ENCODE measurements at places on chromosomes 1 and 21. TPM values are rescaled to one million over a fixed set of nuclear protein-coding genes. Genes with fewer than 3 reads are reported as not detected.

GRCh38 chr1:50659107-50659662, 235.9 kb upstream of the DMRTA2 start:
- H3K27ac ChIP-seq = no peak overlapping the region
- no peaks in the 10 kb centered on the region for H3K36me3 ChIP-seq
- DNase-seq = no peak
- no peaks in the 10 kb centered on the region for H3K27me3 ChIP-seq
- H3K4me3 ChIP-seq = no peak overlapping the region

DNA sequence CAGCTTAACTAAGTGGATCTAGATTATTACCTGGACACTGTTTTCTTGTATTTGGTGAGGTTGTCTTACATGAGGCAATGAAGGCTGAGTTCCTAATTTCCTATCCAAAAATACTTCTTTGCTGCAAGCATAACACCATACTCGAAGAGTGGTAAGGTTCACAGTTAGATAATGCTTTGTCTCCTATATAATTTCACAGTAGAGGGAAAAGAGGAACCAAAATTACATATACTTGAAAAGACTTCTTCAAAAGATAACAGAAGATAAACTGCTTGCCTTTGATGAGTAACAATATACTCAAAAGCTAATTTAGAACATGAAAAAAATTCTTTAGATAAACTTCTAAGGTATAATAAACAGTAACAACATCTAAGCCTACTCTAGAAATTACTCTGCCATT, 20.4 kb downstream of the USP33 start:
- no peaks in the 10 kb centered on the region for H3K27me3 ChIP-seq
- no peak for DNase-seq
- H3K4me1 ChIP-seq = peaks cover 5% of the 10 kb centered on the region
- peaks cover 8% of the 10 kb centered on the region for H3K36me3 ChIP-seq

DNA sequence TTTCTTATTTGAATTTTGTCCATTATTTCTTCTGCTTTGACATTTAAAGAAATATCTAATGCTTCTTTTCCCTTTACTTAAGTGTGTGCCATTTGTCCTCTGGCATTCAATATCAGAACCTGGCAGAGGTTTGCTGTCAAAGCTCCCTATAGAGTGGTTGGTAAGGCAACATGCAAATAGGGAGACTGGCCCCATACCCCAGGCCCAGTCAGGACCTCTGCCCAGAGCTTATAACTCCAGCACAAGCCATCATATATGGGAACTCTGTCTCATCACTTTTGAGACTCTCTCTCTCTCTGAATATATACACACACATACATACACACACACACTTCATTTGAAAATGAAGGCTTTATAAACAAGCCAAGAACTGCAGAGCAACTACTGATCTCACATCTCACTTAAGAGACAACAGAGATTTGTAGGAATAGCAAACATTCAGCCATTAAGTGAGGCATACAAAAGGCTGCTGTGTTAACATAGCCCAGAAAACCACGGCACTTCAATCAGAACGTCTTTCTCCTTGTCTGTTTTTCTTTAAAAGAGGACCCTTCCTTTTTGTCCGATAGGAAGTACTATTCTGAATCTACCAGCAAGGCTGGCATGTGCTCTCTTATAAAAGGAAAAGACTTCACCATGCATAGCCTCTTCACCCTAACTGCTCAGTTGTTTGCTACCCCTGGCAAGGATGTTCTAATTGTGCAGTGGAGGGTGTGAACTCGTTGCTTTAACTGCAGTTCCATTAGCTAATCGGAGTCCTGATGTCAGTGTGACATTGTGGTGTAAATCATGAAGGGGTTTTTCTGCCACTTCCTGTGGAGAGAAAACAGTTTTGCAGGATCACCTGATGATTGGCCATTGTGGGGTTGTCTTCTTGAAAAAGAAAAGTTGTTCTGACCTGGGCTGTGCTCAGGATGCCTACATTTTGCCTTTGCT, 101.7 kb downstream of the NR5A2 start:
- no peaks in the 10 kb centered on the region for H3K4me1 ChIP-seq
- H3K27me3 ChIP-seq = peaks cover 21% of the 10 kb centered on the region
- no peaks in the 10 kb centered on the region for H3K36me3 ChIP-seq
- H3K4me3 ChIP-seq = no peak overlapping the region

GRCh38 chr1:188061881-188062280, 1233.1 kb downstream of the PLA2G4A start:
- DNase-seq = no peak
- no peak overlapping the region for H3K27ac ChIP-seq
- H3K27me3 ChIP-seq = no peaks in the 10 kb centered on the region
- peaks cover 1% of the 10 kb centered on the region for H3K36me3 ChIP-seq
- peaks cover 9% of the 10 kb centered on the region for H3K4me1 ChIP-seq

GRCh38 chr1:80214888-80215540, 1208.5 kb upstream of the ADGRL4 start:
- H3K36me3 ChIP-seq = no peaks in the 10 kb centered on the region
- no peaks in the 10 kb centered on the region for H3K27me3 ChIP-seq

GRCh38 chr1:167262836-167263235, 42.1 kb downstream of the POU2F1 start:
- H3K27me3 ChIP-seq = no peaks in the 10 kb centered on the region
- H3K36me3 ChIP-seq = no peaks in the 10 kb centered on the region
- no peak overlapping the region for H3K27ac ChIP-seq

DNA sequence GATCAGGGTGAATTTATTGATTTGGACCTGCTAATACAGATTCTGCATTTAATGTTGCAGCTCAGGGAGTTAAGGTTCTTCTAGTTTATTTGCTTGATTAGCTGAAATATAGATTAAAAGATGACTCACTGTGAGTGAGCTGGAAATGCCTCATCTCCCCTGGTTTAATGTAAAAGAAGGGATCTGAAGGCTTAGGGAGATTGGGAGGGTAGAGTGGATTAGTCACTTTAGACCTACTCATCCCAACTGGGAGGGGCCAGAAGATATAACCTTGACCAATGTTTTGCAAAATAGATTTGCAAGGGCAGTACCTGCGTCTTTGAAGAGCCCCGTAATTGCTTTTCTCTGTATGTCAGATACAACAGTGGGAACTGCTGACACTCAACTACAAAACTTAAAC, 922.8 kb upstream of the ADGRL4 start:
- H3K27ac ChIP-seq = no peak overlapping the region
- no peaks in the 10 kb centered on the region for H3K36me3 ChIP-seq
- no peaks in the 10 kb centered on the region for H3K27me3 ChIP-seq
- H3K4me3 ChIP-seq = no peak overlapping the region
- no peak for DNase-seq

DNA sequence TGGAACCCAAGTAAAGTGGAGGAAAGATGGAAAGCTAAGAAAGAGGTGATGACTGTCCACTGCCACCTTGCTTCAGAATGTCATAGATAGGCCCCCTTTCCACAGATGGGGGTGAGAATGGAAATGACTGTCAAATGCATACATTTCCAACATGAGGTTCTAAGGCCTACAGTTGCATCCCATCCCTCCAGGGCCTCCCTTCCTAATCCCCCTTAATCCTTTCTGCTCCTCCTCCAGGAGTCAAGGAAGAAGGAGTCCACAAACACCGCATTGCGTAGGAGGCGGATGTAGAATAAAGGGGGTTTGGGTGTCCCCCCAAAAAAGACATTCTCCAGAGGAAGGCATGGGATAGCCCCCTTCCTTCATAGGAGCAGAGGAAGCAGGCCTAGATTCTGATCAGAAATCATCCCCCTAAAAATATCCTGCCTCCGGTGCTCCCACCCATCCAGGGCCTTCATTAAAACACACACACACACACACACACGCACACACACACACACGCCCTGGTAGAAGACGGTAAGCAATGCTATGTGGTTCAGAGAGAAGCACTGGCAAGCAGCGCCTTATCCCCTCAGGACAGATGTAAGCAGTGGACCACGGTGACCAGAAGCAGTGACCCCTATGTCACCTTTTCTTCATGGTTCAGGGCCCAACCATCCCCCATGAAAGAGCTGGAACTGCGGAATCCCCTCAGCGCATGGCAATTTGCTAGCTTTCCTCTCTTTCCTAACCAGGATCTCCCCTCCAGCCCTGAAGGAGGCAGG, 2.0 kb downstream of the SV2A start:
- peaks cover 17% of the 10 kb centered on the region for H3K36me3 ChIP-seq
- H3K4me3 ChIP-seq = peak overlapping the region; percentile 81
- no peak for DNase-seq
- no peaks in the 10 kb centered on the region for H3K27me3 ChIP-seq
- H3K4me1 ChIP-seq = peaks cover 25% of the 10 kb centered on the region
- H3K27ac ChIP-seq = peak overlapping the region; percentile 28

DNA sequence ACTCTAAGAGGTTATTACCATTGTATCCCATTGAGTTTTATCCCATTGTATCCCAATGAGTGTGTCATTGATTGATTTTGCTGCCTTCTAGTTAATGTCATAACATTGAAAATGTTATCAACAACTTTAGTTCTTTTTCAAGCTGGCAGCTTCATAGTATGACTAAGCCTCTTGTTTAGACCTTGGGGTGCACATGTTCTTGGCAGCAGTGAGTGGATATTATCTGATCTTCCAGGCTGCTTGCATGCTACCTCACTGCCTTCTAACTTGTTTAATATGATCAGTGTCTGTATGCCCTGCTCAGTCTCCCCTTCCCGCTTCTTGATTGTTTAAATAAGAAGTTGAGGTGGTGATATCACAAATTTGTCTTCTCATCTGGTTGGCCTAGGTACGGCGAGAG, 24.6 kb downstream of the NTPCR start:
- DNase-seq = no peak
- H3K36me3 ChIP-seq = peaks cover 48% of the 10 kb centered on the region
- H3K27ac ChIP-seq = no peak overlapping the region
- H3K4me1 ChIP-seq = no peaks in the 10 kb centered on the region

GRCh38 chr1:227943381-227944089, 4.2 kb downstream of the WNT9A start:
- H3K27ac ChIP-seq = no peak overlapping the region
- DNase-seq = no peak
- no peaks in the 10 kb centered on the region for H3K36me3 ChIP-seq
- H3K4me1 ChIP-seq = peaks cover 18% of the 10 kb centered on the region

- H3K4me3 ChIP-seq = peak overlapping the region; percentile 72
- H3K4me1 ChIP-seq = peaks cover 34% of the 10 kb centered on the region
- H3K36me3 ChIP-seq = peaks cover 4% of the 10 kb centered on the region
- peaks cover 89% of the 10 kb centered on the region for H3K27me3 ChIP-seq
- peak; percentile 63 for DNase-seq
- no peak overlapping the region for H3K27ac ChIP-seq
Observed at GRCh38 chr1:217133958-217134856, 411.0 kb upstream of the ESRRG start.

GRCh38 chr1:8031176-8031785, 5.2 kb upstream of the ERRFI1 start:
- H3K27ac ChIP-seq = no peak overlapping the region
- peaks cover 48% of the 10 kb centered on the region for H3K4me1 ChIP-seq
- H3K4me3 ChIP-seq = no peak overlapping the region
- H3K36me3 ChIP-seq = no peaks in the 10 kb centered on the region

DNA sequence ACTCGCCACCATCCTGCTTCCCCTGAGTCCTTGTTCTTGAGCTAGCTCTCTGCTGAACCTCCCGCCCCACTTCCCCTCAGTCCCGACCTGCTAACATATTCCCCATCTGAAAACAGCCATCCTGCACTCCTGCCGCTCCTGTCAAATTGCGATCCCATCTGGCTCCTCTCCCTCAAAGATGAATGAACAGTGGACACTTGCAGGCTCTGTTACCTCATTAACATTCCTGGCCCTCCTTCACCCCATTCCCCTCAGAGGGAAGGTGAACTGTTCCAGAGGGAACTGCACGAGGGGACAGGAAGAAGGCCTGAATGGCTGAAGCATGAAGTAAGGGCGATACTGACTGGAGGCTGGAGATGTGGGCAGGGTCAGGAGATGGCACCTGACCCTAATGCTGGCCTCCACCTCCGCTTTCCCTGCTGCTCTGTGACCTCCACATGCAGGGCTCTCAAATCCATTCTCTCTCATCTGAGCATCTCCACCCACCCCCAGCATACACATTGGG, 7.4 kb upstream of the CELSR2 start:
- H3K4me1 ChIP-seq = peaks cover 43% of the 10 kb centered on the region
- no peaks in the 10 kb centered on the region for H3K27me3 ChIP-seq
- no peak for DNase-seq

- H3K4me1 ChIP-seq = peaks cover 12% of the 10 kb centered on the region
- no peaks in the 10 kb centered on the region for H3K36me3 ChIP-seq
- no peak overlapping the region for H3K4me3 ChIP-seq
- no peaks in the 10 kb centered on the region for H3K27me3 ChIP-seq
Observed at GRCh38 chr1:167060141-167061072, 29.8 kb downstream of the GPA33 start.

DNA sequence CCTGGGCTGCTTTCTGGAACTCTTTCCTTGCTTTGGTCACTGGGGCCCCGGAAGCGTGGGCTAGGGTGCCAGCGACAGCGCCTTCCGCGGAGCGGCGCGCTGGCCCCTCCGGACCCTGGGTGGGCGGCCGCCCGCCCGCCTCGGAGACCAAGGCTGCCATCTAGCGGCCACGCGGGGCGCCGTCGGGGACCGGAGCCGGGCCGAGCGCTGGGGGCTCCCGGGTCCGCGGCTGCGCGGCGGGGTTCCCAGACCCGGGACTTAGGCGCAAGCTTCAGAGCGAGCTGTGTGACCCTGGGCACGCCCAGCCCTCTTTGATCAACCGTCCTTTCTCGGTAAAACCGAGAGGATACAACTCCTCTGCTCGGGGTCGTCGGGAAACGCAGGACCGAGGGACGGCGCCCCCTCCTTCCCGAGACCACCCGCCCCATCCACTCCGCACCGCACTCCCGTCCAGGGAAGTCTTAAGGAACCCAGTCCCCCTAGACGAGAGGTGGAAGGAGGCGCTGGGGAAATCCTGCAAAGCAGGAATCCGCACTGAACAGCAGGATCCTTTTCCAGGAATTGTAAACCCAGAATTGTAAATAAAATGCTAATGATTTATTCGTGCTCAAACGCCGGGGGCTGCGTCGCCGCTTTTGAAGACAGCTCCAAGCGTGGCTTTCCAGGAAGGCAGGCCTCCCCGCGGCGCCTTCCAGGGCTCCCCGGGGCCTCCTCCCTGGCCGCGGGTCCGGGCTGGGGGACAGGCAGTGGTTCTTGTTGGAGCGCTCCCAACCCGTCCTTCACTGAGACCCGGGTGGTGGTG, 41.2 kb downstream of the RRAGC start:
- peak overlapping the region; percentile 42 for H3K4me3 ChIP-seq
- DNase-seq = no peak
- H3K27ac ChIP-seq = no peak overlapping the region
- peaks cover 12% of the 10 kb centered on the region for H3K27me3 ChIP-seq
- H3K36me3 ChIP-seq = no peaks in the 10 kb centered on the region
- no peaks in the 10 kb centered on the region for H3K4me1 ChIP-seq

DNA sequence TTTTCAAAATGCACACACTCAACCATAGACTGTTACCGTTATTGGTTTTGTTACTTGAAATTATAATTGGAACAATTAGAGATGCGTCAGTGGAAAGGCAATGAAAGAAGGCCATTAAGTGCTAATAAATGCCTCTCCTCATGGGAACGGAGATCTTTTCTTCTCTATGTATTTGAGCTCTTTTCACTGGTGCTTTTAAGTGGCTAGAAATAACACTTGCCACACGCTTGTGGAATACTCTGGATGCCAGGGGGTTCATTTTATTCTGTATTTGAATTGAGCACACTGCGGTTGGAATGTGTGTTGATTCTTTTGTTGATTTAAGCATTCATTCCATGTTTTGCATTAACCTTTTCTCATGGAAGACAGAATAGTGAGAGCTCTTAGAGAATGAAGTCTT, 68.4 kb downstream of the DNM3 start:
- DNase-seq = no peak
- H3K4me3 ChIP-seq = no peak overlapping the region
- H3K36me3 ChIP-seq = no peaks in the 10 kb centered on the region
- H3K4me1 ChIP-seq = peaks cover 19% of the 10 kb centered on the region

Gene PLPP3
- 20.5 TPM for total RNA-seq

Gene PIK3C2B
- 22.4 TPM for total RNA-seq

Gene MAP10
- 1.0 TPM for total RNA-seq

Gene SPRR2F
- not detected for total RNA-seq

Gene CELA3B
- total RNA-seq = not detected

Gene CHIA
- total RNA-seq = not detected

Gene KIF21B
- total RNA-seq = 2.6 TPM

Gene TNFAIP8L2
- total RNA-seq = not detected

Gene LENEP
- total RNA-seq = 0.72 TPM

Gene RGS2
- total RNA-seq = 22.8 TPM

Gene CD1E
- not detected for total RNA-seq

Gene RAP1GAP
- 1.8 TPM for total RNA-seq

Data from chondrocyte (in vitro differentiated cells).